ENCODE measurements at places on chromosomes 13 and 19.

DNA sequence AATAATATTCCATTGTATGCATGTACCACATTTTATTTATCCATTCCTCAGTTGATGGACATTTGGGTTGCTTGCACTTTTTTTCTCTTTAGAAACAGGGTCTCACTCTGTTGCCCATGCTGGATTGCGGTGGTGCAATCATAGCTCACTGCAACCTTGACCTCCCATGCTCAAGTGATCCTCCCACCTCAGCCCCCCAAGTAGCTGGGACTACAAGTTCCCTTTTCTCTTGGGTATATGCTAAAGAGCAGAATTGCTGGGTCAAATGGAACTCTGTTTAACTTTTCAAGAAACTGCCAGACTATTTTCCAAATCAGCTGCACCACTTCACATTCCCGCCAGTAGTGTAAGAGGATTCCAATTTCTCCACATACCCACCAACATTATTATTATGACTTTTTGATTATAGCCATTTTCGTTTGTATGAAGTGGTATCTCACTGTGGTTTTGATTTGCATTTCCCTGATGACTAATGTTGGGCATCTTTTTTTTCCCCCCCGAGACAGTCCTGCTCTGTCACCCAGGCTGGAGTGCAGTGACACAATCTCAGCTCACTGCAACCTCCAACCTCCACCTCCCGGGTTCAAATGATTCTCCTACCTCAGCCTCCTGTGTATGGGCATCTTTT lies 7.6 kb upstream of the IPO5 start:
- DNase-seq, result no peak

DNA sequence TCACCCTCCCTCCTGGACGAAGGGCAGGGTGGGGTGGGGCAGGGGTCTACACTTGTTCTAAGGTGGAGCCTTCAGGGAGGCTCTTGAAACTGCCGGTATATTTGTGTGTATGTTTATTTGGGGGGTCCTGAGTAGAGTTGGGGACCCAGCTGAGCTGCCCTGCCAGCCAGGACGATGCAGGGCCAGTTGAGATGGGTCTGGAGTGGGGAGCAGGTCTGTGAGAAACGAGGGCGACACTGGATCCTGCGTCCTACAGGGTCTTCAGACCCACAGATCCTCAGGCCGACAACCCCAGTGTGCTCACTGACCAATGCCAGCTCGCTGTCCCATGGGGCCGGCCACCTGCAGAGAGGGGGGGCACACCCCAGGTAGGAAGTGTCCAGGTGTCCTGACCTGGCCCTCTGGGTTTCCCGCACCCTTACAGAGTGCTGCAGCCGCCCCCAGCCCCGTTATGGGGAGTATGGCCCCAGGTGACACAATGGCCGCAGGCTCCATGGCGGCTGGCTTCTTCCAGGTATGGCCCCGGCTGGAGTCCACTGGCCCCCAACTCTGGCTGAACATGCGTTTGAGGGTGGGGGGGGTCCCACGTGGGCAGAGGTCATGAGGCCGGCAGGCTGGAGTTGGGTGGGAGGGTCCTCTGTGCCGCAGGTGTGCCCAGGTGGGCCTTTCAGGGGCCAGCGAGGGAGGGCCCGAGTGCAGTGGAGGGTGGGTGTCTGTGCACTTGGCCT lies 7.4 kb downstream of the ISYNA1 start:
- no peak for DNase-seq

GRCh38 chr19:2613507-2614295 lies 88.8 kb downstream of the GNG7 start:
- peak; percentile 56 for DNase-seq

DNA sequence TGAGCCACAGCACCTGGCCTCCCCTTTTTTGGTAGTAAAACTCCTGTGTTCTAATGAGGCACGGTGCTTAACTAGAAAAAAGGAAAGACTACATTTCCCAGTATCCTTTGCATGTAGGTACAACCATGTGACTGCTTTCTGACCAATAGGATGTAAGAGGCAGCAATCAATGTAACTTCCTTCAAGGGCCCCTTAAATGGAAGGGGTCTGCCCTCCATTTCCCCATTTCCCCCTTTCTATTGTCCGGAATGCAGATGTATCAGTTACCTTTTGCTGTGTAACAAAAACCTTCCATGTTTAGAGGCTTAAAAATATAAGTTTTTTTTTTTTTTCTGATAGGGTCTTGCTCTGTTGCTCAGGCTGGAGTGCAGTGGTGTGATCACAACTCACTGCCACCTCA lies 2.2 kb downstream of the GPR32 start:
- no peak for DNase-seq

- no peak for DNase-seq
Observed at GRCh38 chr13:84684048-84684662, 801.9 kb upstream of the SLITRK1 start.

GRCh38 chr13:73369095-73369494 lies 310.3 kb downstream of the KLF5 start:
- no peak for DNase-seq

DNA sequence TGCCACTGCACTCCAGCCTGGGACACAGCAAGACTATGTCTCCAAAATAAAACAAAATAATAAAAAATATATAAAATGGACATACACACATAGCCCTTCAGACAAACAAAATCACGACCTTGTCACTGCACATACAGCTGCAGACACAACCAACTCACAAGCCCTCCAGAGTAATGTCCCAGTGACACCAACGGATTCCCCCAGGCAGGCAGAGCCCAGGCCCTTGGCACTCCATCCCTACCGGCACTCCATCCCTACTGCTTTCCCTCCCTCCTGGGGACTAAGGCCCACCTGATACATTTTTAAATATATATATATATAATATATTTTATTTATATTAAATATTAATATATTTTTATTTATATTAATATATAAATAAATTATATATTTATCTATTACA lies 18.5 kb downstream of the ZNF101 start:
- peak; percentile 61 for DNase-seq
